ENCODE measurements at places on chromosomes 6 and 20.

GRCh38 chr6:155329460-155330132 lies 15.3 kb upstream of the TFB1M start:
- no peak overlapping the region for H3K27ac ChIP-seq
- peaks cover 35% of the 10 kb centered on the region for H3K4me1 ChIP-seq
- H3K36me3 ChIP-seq, result no peaks in the 10 kb centered on the region
- H3K27me3 ChIP-seq, result no peaks in the 10 kb centered on the region
- H3K4me3 ChIP-seq, result no peak overlapping the region
- no peak for DNase-seq

DNA sequence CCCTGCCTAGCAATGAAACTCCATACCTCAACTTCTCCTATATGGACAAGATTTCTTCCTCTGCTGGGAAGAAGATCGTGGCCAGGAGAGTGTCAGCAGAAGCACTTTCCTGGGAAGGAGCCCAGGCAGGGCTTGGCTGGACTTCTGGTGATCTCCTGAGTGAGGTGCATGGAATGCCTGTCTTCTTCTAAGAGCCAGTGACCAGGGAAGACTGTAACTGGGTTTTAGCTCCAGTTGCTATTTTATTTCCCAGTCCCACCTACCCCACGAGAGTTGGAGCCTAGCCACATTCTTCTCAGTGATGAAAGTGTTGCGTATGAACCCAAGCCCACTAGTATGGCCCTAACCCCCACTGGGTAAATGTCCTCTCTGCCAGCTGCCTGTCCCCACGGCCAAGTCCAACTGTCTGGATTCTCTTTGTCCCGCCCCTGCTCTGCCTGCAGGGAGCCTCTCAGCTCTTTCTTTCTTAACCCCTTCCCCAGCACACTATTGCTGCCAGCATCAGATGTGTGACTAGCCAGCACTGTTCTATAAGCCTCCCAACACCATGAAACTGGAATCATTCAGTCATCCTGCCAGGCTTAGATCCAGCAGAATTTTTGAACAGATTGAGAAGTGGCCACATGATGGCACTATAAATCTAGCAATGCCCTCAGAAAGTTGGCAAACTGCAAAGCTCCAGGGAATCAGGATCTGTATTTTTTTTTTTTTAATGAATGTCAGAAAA lies 69.8 kb upstream of the FAM184A start:
- peaks cover 2% of the 10 kb centered on the region for H3K36me3 ChIP-seq
- peak overlapping the region; percentile 38 for H3K4me3 ChIP-seq
- H3K27me3 ChIP-seq, result peaks cover under 1% of the 10 kb centered on the region
- peaks cover 56% of the 10 kb centered on the region for H3K4me1 ChIP-seq

- H3K36me3 ChIP-seq, result peaks cover 73% of the 10 kb centered on the region
- peaks cover 47% of the 10 kb centered on the region for H3K4me1 ChIP-seq
- H3K4me3 ChIP-seq, result peak overlapping the region; percentile 97
- DNase-seq, result peak; percentile 67
Measured at GRCh38 chr6:159788276-159788675, 1.1 kb downstream of the TCP1 start.

GRCh38 chr20:52201395-52201794 lies 9.8 kb upstream of the ZFP64 start:
- DNase-seq, result no peak
- H3K27ac ChIP-seq, result no peak overlapping the region
- no peaks in the 10 kb centered on the region for H3K4me1 ChIP-seq

- no peak for DNase-seq
- no peak overlapping the region for H3K27ac ChIP-seq
- no peaks in the 10 kb centered on the region for H3K4me1 ChIP-seq
Measured at GRCh38 chr20:15767586-15767985, 805.7 kb downstream of the KIF16B start.

- DNase-seq, result no peak
- no peaks in the 10 kb centered on the region for H3K27me3 ChIP-seq
- peak overlapping the region; percentile 60 for H3K27ac ChIP-seq
- H3K4me1 ChIP-seq, result no peaks in the 10 kb centered on the region
- no peak overlapping the region for H3K4me3 ChIP-seq
Measured at GRCh38 chr6:42864602-42865001, 14.8 kb upstream of the RPL7L1 start.

DNA sequence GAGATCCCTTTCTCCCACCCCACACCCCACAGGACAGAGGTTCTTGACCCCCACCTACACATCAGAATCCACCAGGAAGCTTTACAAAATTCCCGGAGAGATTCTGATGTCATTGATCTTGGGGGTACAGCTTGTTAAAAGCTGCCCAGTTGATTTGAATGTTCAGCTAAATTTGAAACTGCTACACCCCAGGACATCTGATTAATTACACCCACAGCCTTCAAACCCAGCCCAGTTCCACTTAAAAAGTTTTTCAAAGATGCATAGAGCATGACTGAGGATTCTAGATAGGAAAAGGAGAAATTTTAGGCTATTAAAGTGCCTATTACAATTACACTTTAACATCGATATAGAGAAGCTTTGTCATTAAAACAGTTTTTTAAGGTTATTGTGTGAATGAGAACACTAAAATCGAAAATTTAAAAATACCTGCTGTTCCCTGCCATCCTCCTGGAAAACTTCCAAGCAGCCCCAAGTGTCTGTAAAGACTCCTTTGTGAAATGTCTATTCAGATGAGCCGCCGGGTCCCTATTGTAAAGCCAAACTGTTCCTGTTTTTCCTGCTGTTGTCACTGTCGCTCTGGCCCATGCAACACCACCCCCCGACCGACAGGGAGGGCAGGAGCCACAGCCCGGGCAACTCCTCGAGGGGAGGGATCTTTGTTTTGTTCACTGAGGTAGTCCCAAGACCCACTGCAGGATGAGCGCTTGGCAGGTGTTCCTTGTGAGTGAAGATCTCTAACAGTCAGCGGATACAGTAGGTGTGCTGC lies 132.5 kb upstream of the PHACTR3 start:
- H3K36me3 ChIP-seq, result no peaks in the 10 kb centered on the region
- no peak overlapping the region for H3K27ac ChIP-seq
- no peaks in the 10 kb centered on the region for H3K4me1 ChIP-seq
- H3K27me3 ChIP-seq, result peaks cover 6% of the 10 kb centered on the region
- no peak for DNase-seq
- H3K4me3 ChIP-seq, result no peak overlapping the region

- peaks cover 2% of the 10 kb centered on the region for H3K4me1 ChIP-seq
- no peak for DNase-seq
- H3K4me3 ChIP-seq, result no peak overlapping the region
Measured at GRCh38 chr6:154689493-154690255, 43.5 kb upstream of the SCAF8 start.

DNA sequence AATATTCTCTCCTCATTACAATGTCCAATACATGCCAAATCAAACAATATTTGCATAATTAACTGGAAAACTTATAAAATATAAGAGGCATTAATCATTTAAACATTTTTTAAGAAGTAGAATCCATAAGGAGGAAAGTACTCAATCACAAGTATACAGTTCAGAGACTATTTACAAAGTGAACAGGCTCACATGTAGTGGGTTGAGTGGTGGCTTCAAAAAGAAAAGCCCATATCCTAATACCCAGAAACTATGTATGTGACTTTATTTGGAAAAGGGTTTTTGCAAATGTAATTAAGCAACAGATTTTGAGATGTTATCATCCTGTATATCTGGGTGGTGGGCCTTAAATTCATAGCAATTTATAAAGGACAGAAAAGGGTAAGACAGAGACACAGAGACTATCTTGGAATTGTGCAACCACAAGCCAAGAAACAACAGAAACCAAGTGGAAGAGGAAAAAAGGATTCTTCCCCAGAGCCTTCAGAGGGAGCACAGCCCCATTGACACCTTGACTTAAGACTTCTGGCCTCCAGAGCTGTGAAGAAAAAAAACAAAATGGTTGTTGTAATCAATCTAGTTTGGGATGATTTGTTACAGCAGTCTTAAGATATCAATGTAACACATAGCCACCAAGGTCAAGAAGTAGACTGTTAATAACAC lies 32.7 kb upstream of the CRISP1 start:
- no peaks in the 10 kb centered on the region for H3K4me1 ChIP-seq
- H3K36me3 ChIP-seq, result no peaks in the 10 kb centered on the region
- H3K4me3 ChIP-seq, result no peak overlapping the region
- no peaks in the 10 kb centered on the region for H3K27me3 ChIP-seq

DNA sequence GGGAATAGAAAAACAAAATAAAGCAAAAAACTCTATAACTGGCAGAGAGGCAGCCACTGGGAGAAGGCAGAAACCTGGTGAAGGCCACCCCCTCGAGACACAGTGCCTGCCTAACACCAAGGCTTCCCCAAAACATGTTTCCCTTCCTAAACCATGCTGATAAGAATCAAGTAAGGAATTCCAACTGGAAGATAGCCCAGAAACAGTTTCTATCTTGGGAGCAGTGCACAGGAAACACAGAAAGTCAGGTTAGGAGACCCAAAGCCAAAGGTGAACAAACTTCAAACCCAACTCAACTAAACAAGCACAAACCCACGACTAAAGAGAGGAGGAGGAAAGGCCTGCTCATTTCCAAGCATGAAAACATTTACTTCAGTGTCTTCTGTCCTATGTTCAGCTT lies 433.7 kb upstream of the RGS17 start:
- no peaks in the 10 kb centered on the region for H3K4me1 ChIP-seq
- DNase-seq, result no peak
- H3K4me3 ChIP-seq, result no peak overlapping the region

- H3K4me1 ChIP-seq, result no peaks in the 10 kb centered on the region
- H3K4me3 ChIP-seq, result no peak overlapping the region
- no peak overlapping the region for H3K27ac ChIP-seq
- H3K36me3 ChIP-seq, result no peaks in the 10 kb centered on the region
Measured at GRCh38 chr6:17054647-17055046, 47.2 kb upstream of the STMND1 start.

DNA sequence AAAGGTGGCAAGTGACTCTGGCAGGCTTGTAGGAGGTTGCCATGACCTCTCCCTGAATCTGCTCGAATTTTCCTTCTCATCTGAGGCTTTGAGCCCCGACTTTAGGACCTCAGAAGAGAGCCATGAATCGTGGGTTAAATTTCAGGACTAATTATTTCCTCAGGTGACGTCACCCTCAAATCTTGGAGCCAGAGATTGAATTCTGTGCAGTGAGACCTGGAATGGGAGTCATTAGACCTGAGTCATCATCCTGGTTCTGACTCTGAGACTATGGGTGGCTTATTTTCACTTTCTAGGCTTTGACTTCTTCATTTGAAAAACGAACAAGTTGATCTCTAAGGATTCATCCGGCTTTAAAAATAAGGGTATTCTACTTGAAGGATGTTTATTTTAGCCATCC lies 48.5 kb upstream of the PDYN start:
- H3K4me1 ChIP-seq, result no peaks in the 10 kb centered on the region
- no peak for DNase-seq
- H3K4me3 ChIP-seq, result no peak overlapping the region
- peaks cover 12% of the 10 kb centered on the region for H3K27me3 ChIP-seq

GRCh38 chr20:7693761-7694160 lies 246.5 kb downstream of the HAO1 start:
- H3K27me3 ChIP-seq, result no peaks in the 10 kb centered on the region
- no peak for DNase-seq
- no peak overlapping the region for H3K27ac ChIP-seq
- H3K36me3 ChIP-seq, result no peaks in the 10 kb centered on the region

DNA sequence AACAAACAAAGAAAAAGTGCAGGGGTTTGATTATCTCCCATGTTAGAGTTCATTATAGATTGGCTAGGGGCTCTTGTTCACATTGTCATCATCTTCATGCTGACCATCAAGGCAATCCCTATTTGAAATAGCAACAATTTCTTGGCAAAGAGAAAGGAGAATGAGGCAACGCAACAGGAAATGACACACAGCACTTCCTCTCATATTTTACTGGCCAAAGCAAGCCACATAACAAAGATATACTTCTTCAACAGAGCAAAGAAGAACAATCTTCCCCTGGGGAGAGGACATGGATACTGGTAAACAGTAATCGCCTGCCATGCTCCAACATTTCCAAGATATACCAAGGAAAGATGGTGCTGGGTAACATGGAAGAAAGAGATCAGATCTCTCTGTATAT lies 29.8 kb downstream of the EPM2A start:
- H3K4me1 ChIP-seq, result peaks cover 6% of the 10 kb centered on the region
- DNase-seq, result no peak
- no peaks in the 10 kb centered on the region for H3K27me3 ChIP-seq
- no peak overlapping the region for H3K27ac ChIP-seq

DNA sequence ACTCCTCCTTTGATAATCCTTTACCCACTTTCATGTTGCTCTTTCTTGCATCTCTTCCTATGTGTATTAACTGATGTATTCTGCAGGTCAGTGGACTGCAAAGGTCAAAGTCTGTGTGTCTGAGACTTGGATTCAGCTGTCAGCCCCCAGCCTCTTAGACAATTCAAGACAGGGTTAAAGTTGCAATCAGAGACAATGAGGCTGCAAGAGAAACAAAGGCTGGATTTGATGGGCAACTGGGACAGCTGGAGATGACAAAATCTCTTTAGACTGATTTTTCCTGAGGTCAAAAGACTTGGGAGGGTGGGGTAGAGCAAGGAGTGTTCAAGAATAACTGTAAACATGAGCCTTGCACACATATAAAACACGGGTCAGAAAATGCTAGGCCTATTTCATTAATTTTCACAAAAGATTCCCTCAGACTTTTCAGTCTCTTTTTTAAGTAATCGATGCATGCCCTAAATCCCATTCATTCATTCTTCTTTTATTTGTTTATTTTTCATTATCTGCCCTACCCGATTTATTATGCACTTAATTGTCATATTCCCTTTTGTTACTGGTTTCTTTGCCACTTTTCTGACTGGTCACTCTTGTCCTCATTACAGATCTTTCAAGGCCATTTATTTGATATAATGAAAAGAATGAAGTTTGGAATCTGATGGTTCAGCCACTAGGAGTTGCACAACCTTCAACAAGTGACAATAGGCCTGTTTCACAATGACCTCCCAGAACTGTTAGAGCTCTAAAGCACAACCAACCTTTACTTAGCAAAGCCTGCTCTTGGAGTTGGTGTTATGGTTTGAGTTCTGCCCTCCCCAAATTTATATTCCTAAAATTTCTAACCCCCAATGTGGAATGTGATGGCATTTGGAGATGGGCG lies 33.8 kb upstream of the AKAP12 start:
- no peaks in the 10 kb centered on the region for H3K36me3 ChIP-seq
- no peak overlapping the region for H3K27ac ChIP-seq
- no peaks in the 10 kb centered on the region for H3K4me1 ChIP-seq
- H3K4me3 ChIP-seq, result no peak overlapping the region
- H3K27me3 ChIP-seq, result peaks cover 17% of the 10 kb centered on the region

Measured in activated CD4-positive, alpha-beta T cell treated with anti-CD3 and anti-CD28 coated beads, Interleukin-2, amount 10 ng/mL, durations not matched to agents 24 days and 14 days (primary cell).